ENCODE measurements at places on chromosomes 11 and 22. TPM values are rescaled to one million over a fixed set of nuclear protein-coding genes. Genes with fewer than 3 reads are reported as not detected.

APOBEC3B gene
- polyA plus RNA-seq, result 0.61 TPM

LINC01488 gene
- 0.61 TPM for polyA plus RNA-seq

HTR3A gene
- polyA plus RNA-seq, result not detected

ANO5 gene
- 1.0 TPM for polyA plus RNA-seq

SCGB1D4 gene
- not detected for polyA plus RNA-seq

MMP7 gene
- polyA plus RNA-seq, result 0.99 TPM

GNAZ gene
- 0.43 TPM for polyA plus RNA-seq

FGF4 gene
- not detected for polyA plus RNA-seq

TMPRSS6 gene
- polyA plus RNA-seq, result 36.8 TPM

SCN2B gene
- not detected for polyA plus RNA-seq

PTGDR2 gene
- polyA plus RNA-seq, result 0.54 TPM

CDK2AP2 gene
- 80.7 TPM for polyA plus RNA-seq

DUSP8 gene
- polyA plus RNA-seq, result 0.06 TPM

SLC22A9 gene
- 10.0 TPM for polyA plus RNA-seq

DNAJB7 gene
- 0.15 TPM for polyA plus RNA-seq

CHADL gene
- 0.55 TPM for polyA plus RNA-seq

SLC22A12 gene
- polyA plus RNA-seq, result 0.02 TPM

MS4A6E gene
- polyA plus RNA-seq, result not detected

ACTN3 gene
- not detected for polyA plus RNA-seq

ZNF215 gene
- polyA plus RNA-seq, result 0.07 TPM

KCNJ1 gene
- not detected for polyA plus RNA-seq

MUC15 gene
- polyA plus RNA-seq, result not detected

OR2D2 gene
- not detected for polyA plus RNA-seq

NTM gene
- 0.08 TPM for polyA plus RNA-seq

TXN2 gene
- 114 TPM for polyA plus RNA-seq

TMEM86A gene
- 2.1 TPM for polyA plus RNA-seq

PAMR1 gene
- 2.1 TPM for polyA plus RNA-seq

VSIG10L2 gene
- not detected for polyA plus RNA-seq

CADM1 gene
- polyA plus RNA-seq, result 40.6 TPM

SDHAF2 gene
- polyA plus RNA-seq, result 28.1 TPM

TIGD3 gene
- not detected for polyA plus RNA-seq

AIFM3 gene
- 0.38 TPM for polyA plus RNA-seq

SNX32 gene
- 0.38 TPM for polyA plus RNA-seq

C1QTNF5 gene
- polyA plus RNA-seq, result 1.9 TPM

CRYBA4 gene
- not detected for polyA plus RNA-seq

KDM2A gene
- 19.6 TPM for polyA plus RNA-seq

HEPN1 gene
- polyA plus RNA-seq, result 2.6 TPM

WNT7B gene
- polyA plus RNA-seq, result not detected

ZNF214 gene
- polyA plus RNA-seq, result 1.1 TPM

MMP11 gene
- 0.89 TPM for polyA plus RNA-seq

C11orf65 gene
- 1.2 TPM for polyA plus RNA-seq

MS4A1 gene
- polyA plus RNA-seq, result 3.3 TPM

PRG2 gene
- 0.74 TPM for polyA plus RNA-seq

SIDT2 gene
- 11.2 TPM for polyA plus RNA-seq

Data from liver (tissue), 10 donors.